ENCODE measurements at places on chromosomes 16 and 17.
A peak's percentile ranks its signal among the peaks of the same experiment; 100 is the strongest.

DNA sequence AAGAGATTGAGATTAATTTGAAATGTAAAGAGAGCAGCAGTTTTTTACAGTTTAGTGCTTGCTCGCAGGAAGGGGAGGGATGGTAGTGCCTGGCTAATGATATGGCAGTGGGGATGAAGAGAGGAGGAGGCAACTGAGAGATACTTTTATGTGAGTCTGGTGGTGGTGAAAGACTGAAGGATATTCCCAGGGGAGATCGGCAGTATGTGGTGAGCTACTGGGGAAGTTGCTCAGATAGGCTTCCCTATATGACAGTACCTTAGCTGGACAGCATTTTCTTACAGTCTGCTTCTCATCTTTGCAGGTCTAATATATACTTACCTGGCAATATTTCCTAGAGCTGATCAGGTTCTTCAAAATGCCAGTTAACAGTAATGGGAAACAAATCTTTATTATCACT is 8.6 kb downstream of the CEP95 start:
- no peak for DNase-seq

- DNase-seq, result no peak
Observed at GRCh38 chr16:4347010-4347409, 4.1 kb downstream of the PAM16 start.

DNA sequence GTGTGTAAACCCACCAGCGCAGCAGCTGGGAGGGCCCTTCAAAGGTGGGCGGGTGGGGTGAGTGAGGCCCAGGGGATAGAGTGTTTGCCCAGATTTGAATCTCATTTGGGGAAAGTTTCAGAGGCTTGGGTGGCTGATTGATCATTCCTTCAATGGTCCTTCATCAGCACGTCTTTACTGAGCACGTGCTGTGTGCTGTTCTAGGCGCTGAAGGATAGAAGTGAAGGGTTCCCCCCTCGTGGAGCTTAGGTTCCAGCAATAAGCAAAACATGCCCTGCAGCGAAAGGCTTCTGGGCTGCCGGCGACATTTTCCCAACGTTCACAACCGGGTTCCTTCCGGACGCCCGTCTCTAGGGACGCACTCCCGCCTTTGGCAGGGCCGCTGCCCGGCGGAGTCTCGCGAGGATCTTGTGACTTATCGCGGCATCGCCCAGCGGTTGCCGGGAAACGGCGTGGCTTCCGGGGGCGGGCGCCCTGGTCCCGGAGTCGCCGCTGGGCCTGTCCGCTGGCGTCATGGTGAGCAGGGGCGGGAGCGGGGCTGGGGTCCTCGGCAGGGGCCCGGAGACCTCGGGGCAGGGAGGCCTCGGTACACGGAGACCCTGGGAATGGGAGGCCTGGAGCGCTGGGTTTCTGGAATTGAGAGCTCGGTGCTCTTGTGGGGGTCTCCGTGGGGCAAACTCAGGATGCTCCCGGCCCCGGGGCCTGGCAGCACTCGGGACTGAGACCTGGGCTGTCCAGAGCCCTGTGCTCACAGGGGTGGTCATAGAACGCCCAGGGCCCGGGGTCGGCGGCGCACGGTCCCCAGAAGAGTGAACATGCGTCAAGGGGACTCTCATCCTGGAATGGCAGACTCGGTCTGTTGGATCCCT is 3.2 kb upstream of the DBNDD1 start:
- DNase-seq, result peak; percentile 27

GRCh38 chr16:80019395-80019794 is 418.9 kb upstream of the MAF start:
- DNase-seq, result no peak

- DNase-seq, result no peak
Observed at GRCh38 chr16:86221085-86221484, 289.2 kb upstream of the FOXF1 start.

- no peak for DNase-seq
Observed at GRCh38 chr17:40071313-40072039, 8.7 kb downstream of the THRA start.

DNA sequence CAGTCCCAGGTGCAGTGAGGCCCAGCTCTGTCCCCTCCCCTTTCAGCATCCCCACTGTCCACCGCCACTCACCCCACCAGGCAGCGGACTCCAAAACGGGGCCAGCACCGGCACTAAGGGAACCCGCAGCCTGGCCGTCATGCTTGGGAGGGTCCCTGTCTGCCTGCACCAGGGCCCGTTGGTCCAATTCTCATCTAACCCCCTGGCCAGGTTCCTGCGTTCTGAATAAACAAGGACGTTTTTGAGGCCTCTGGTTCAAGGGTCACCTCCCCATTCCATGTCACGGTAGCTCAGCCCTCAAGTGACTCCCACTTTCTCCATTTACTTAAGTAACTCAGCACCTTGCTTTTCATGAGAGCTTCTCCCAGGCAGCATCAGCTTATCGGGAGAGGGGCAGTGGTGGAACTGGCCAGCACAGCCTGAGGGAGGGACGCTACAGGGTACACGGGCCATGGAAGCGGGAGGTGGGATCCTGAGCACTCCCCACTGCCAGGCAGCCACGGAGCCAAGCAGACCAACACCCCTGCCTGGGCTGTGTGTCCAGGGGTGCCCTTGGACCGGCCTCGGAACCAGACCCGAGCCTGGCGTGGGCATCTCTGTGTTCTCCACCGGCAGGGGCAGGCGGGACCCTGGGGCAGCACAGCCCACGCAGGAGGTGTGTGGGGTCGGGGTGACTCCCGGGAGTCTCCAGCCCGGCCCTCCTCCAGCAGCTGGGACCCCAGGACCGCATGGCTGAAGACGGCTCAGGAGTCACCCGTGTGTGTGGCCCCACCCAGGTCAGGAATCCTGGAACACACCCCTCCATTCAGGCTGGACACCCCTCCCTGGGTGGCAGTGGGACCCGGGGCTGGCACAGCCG is 74.9 kb upstream of the GNG13 start:
- no peak for DNase-seq

- DNase-seq, result no peak
Observed at GRCh38 chr16:79310710-79311109, 289.8 kb downstream of the MAF start.

GRCh38 chr16:7646821-7647500 is 314.3 kb downstream of the RBFOX1 start:
- DNase-seq, result no peak

DNA sequence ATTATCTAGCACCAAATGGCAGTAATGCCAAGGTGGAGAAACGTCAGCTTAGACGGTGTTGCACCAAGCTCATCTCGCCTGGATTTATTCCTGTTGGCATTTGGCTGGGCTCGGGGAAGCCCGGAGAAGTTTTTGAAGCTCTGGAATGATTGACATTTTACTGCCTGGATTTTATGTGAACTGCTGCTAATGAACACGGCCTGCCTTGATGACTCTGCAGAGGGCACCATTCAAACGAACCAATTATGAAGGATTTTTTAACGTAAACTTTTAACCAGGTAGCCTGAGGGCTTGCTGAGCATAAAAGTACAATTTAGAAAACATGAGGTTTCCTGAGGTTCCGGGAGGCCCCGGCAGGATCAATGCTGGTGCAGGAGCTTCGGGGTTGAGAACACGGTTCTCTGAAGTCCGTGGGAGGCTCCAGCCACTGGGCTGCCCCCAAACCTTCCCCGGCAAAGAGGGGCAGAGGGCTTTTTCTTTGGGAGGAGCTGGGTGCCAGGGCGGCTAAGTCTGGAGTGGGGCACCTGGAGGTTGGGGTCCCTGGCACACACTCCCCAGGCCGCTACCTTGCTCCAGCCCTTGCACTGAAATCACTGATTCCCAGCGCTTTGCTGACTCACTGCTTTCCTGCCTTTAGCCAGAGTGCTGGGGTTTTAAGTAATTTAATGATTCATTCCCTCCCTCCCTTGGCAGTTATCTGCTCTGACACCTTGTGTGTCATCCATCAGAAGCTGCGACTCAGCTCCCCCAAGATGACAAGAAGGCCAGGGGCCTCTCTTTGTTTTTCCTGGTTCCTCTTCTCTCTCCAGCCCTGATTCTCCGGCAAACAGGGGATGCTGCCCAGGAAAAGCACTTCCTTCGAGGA is 161.2 kb upstream of the IRX3 start:
- peak; percentile 65 for DNase-seq

DNA sequence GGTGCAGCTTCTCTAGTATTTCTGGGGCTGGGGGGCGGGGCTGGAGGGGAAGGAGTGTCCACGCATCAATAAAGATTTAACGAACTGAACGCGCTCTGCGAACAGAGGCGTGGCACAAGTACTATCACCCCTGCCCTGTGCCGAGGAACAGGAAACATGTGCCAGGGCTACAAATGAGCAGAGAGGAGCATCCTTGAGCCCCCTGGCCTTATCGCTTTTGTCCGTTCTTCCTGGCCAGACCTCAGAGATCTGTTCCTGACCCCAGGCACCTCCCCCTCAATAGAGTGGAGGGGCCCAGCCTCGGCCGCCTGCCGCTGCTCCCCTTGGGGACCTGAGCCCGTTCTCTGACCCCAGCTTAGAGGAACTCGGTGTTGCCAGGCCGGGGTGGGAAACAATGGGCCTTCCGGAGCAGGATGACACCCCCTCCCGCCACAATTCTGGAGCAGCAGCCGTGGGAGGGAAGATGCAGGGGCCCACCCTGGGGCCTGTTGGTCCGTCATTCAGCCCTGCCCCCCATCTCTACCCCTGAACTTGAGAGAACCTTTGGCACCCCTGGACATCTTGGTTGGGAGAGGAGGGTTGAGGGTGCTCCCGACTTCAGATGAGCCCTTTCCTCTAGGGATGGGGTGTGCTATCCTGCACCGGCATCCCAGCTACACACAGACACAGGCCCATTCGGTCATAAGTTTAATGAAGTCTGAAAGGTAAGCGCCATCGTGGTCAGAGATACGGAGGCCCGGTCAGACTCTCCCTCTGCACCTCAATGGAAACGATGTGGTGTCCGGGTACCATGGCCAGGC is 1.1 kb downstream of the NAA38 start:
- no peak for DNase-seq

DNA sequence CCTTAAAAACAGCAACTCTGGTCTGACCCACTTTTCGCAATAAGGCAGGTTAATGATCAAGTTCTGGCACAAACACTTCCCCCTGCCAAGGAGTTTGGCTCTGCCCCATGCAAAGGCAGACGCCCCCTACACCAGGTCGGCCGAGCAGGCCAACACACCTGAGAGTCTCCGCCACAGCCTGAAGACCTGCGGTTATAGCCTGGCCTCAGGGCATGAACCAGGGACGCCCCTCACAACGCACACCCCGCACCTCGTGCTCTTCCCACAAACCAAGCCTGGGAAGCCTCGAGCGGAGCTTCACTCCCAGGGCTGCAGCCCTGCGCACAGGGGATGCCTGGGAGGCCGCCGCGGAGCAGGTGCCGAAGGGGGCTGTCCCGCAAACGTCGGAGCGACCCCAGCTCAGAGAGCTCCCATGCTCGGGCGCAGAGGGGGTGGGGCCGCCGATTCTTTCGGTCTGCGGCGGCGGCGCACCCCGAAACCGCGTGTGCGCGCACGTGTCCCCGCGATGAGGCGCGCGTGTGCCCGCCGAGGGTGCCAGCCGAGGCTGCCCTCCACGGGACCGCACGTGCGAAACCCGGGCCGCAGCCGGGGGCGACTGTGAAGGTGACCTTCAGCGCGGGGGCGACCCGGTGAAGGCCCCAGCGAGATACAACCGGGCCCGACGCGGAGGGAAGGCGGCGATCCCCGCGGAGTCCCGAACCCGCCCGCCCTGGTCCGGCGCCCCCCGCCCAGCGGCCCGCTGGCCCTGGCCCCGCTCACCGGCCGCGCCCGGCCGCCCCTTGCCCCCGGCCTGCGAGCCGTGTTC is 559 bp downstream of the CLUH start:
- no peak for DNase-seq

DNA sequence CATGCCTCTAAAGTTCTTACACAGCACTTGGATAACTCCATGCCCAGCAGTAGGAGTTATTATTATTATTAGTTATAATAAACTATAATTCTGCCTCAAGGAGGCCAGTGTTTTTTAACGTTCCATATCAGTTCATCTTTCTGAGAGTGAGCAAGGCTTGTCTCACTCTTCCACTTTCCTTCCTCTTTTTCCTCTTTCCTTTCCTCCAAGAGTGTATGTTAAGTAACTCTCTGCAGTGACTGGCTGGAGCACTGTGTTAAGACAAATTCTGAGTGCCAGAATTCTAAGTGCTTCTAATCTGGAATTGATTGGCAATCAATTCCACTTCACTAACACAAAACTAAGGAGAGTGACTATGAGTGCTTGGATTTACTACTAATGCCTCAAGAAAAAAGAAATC is 16.4 kb downstream of the CLEC19A start:
- DNase-seq, result no peak

DNA sequence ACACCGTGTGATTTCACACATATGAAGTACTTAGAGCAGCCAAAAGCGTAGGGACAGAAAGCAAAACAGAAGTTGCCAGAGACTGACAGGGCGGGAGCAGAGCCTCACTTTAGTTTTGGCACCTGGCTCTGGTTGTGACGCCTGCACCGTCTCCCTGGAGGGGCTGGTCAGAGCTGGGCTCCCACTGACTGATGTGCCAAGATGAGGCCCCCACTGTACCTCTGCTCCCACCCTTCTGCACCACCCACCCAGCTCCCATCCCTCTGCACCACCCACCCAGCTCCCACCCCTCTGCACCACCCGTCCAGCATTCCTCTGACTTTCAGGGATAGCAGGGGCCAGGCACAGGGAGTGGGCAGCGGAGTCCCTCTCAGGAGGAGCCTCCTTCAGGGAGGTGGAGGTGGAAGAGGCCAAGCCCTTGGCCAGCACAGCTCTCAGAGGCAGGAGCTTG is 3.2 kb upstream of the PRSS21 start:
- no peak for DNase-seq

- no peak for DNase-seq
Observed at GRCh38 chr17:2283302-2283701, 20.3 kb downstream of the SMG6 start.

Measured in epithelial cell of prostate (primary cell).